ENCODE measurements at places on chromosomes 16 and 17.

- DNase-seq: no peak
Observed at GRCh38 chr17:59638553-59638952, 18.9 kb downstream of the CLTC start.

GRCh38 chr16:83972256-83973008 lies 4.4 kb downstream of the NECAB2 start:
- DNase-seq: no peak

DNA sequence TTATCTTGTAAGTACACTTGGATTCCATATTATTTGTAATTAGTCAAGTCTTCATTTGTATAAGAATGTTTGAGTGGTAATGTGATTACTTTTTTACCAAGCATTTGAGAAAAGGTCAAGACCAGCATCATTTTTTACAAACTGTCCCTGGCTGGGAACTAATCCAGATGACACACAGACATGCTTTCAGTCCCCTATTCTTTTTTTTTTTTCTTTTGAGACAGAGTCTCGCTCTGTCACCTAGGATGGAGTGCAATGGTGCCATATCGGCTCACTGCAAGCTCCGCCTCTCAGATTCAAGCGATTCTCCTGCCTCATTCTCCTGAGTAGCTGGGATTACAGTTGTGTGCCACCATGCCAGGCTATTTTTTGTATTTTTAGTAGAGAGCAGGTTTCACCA lies 4.5 kb downstream of the DERL2 start:
- DNase-seq: no peak

GRCh38 chr17:65394811-65395472 lies 166.5 kb downstream of the AXIN2 start:
- no peak for DNase-seq

GRCh38 chr17:49715717-49716279 lies 8.0 kb upstream of the SLC35B1 start:
- DNase-seq: peak; percentile 46

Data from activated naive CD4-positive, alpha-beta T cell treated with anti-CD3 and anti-CD28 coated beads for 36 hours (primary cell).